ENCODE measurements at places on chromosomes 13 and 19. TPM values are rescaled to one million over a fixed set of nuclear protein-coding genes. Genes with fewer than 3 reads are reported as not detected.

GRCh38 chr13:102132777-102133295 is 269.0 kb downstream of the FGF14 start:
- DNase-seq: no peak

DNA sequence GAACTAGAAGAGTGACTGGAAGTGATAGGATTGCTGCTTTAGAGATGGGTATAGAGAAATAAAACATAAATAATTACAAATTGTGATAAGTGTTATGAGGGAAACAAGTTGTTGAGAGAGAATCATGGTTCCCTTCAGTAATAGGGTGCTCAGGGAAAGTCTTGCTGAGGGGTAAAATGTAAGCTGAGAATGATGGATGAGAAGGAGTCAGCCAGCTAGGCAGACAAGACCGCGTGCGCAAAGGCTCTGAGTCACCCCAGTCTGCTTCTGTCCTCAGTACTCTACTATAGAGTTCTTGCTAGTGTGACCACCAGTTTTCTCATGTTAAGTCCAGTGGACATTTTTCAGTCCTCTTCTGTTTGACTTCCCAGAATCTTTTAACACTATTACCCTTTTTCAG is 39.5 kb downstream of the PCCA start:
- DNase-seq: no peak

The POLR2E gene
- total RNA-seq: 226 TPM

The CCDC194 gene
- not detected for total RNA-seq

The TEX29 gene
- total RNA-seq: not detected

Measured in gastrocnemius medialis (tissue), 4 donors.